Activated CD4-positive, alpha-beta T cell treated with anti-CD3 and anti-CD28 coated beads, Interleukin-2, amount 10 ng/mL, durations not matched to agents 24 days and 14 days (primary cell): ENCODE measurements at places on chromosomes 12 and 14. TPM values are rescaled to one million over a fixed set of nuclear protein-coding genes. Genes with fewer than 3 reads are reported as not detected.

- DNase-seq: no peak
Measured at GRCh38 chr12:11947213-11947612, 123.5 kb upstream of the BCL2L14 start.

GRCh38 chr14:33504246-33505099 is 446.4 kb downstream of the EGLN3 start:
- DNase-seq: no peak

DNA sequence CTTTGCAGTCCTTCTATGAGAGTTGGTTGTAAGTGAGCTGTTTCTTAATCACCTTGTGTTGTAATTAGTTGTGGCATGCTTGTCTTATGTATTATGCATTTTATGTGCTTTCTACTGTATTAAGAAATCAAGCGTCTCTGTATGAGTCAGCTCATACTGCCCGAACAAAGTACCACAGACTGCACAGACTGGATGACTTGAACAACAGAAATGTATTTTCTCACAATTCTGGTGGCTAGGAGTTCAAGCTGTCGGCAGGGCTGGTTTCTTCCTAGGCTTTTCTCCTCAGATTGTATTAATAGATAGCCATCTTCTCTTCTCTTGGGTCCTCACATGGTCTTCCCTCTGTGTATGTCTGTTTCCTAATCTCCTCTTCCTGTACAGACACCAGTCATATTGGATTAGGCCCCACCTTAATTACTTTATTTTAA is 77.7 kb downstream of the FLRT2 start:
- no peak for DNase-seq

Gene TCP11L2
- 3.2 and 4.5 TPM in 2 replicates for total RNA-seq

DNA sequence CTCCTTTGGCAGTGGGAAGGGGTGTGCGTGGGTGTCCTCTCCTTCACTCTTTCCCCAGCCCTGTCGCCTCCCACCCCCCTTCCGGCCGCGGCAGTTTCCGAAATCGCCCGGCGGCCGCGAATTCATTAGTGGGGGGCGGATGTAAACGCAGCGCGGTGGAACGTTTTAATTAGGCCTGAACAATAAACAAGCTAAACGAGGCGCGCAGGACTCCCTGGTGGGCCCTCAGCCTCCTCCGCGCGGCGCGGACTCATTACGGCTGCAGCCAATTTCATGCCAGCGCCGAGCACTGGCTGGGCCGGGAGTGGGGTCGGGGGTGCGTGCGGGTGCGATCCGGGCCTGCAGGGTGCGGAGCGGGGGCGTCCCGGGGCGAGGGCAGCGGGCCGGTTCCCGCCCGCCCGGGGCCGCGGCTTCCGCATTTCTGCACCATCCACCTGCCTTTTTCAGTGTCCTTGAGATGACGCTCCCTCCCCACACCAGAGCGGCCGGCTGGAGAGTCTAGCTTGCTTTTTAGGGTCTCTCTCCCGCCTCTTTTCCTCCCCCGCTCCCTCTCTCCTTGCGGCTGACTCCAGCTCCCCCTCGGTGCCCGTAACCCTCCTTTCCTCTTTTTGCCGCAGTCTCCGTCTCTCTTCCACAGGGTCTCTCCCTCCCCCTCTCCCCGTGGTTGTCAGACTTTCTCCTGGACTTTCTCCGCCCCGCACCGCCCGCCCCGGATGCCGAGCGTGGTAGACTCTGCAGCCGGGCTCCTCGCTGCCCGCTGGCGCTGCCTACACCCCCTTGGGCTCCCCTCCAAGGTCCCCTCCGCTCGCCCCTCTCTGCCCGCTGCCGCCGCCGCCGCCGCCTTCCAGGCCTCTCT is at the start of gene CISTR:
CISTR (minus strand) TSS at position 644 of the 856 bp plus-strand sequence.
- DNase-seq: peak; percentile 74

DNA sequence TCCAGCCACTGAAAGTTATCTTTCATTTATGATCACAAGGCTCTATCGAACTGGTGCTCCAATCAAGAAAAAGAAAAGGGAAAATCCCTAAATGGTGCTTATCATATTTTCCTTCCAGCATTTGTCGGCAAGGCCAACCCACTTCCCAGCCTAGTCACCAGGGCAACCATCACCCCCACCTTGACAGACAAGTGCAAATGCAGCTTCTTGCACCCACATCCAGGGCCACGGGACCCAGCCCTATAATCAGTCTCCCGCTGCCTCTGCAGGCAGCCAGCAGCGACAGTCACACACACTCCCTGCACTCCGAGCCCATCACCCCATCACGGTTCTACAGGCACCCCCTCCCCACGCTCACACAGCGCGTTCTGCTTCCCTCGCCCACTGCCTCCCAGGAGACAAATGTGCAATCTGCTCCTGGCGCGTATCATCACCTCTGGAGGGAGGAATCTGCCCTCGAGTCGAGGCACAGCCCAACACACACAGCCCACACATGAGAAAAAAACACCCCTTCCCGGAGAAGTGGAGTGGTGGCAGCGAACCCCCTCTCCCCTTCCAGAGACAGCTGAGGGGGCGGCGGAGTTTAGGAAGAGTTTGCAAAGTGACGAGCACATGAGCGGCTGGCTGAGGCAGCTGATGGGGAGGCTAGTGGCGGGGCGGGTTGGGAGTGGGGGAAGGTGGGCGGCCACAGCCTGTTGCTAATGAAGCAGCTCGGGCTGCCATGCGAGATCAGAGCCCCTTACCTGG is 9.3 kb upstream of the PPP4R4 start:
- no peak for DNase-seq

DNA sequence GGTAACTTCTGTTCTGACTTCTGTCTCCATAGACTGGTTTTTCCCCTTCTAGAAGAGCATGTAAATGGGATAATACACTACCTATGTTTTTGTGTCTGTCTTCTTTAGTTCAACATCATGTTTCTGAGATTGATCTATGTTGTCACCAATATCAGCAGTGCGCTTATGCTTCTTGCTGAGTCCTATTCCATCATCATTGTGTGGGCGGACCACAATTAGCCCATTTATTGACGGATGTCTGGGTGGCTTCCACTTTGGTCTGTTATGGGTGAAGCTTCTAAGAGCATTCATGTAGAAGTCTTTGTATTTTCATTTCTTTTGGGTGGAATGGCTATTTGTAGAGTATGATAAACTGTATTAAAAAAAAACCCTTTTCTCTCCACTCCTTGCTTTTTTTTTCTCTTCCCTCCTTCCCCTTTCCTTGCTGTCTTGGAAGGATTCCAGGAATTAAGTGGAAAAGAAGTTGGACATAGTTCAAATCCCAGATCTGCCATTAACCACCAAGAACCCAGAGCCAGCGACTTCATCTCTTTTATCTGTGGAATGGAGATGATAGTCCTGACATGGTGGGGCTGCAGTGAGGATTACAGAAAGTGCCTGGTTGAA is 7.0 kb upstream of the SERPINA1 start:
- no peak for DNase-seq

Gene NPFF
- 0.57 TPM in 1 of 2 replicates, not detected in the other for total RNA-seq

- DNase-seq: no peak
Measured at GRCh38 chr12:44317651-44318126, 481.8 kb downstream of the TMEM117 start.

GRCh38 chr12:117552971-117553370 is 191.5 kb upstream of the NOS1 start:
- no peak for DNase-seq

DNA sequence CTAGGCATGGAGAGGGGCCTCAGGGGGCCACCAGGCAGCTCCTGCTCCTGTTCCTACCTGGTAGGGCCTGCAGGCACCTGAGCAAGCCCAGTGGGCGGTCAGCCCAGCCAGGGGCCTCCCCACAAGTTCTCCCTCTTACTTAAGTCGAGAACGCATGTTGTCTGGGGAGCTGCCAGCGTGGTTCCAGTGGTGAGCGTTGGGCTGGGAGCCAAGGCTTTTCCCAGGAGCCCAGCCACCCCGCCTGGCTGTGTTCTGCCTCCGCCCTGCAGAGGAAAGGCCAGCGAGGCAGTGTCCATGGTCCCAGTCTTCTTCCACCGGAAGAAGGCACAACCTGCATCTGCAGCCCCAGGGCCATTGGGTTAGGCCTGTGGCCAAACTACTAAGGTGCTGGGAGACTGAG is 1.4 kb downstream of the C14orf180 start:
- no peak for DNase-seq

Gene REP15
- total RNA-seq: 0.69 and 0.77 TPM in 2 replicates

GRCh38 chr14:49984424-49984823 is 91.5 kb downstream of the ARF6 start:
- no peak for DNase-seq

Gene EPYC
- not detected in 2 replicates for total RNA-seq
